ENCODE measurements at places on chromosomes 16 and 17. TPM values are rescaled to one million over a fixed set of nuclear protein-coding genes. Genes with fewer than 3 reads are reported as not detected.

Gene PERCC1
- total RNA-seq: not detected

GRCh38 chr16:51875834-51876600, 670.9 kb downstream of the TOX3 start:
- no peak overlapping the region for H3K27ac ChIP-seq
- DNase-seq: no peak
- no peaks in the 10 kb centered on the region for H3K27me3 ChIP-seq
- H3K4me3 ChIP-seq: no peak overlapping the region

DNA sequence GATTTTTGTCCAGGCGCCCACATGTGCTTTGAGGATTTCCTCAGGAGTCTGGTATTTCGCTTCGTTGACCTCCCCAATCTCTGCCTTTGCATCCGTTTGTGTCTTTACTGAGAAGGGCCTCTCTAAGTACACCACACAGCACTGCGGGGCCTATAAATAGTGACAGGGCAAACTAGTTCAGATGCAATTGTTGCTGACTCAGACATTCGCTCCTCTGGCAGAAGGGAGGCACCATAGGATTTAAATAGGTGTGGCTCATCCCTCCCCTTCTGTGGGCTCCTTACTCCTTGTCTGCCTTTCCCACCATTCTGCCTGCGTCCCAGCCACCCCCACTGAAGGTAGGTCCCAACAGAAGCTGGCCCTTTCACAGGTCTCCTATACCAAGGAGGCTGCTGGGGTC, 192.3 kb downstream of the SHISA9 start:
- H3K27ac ChIP-seq: no peak overlapping the region
- H3K4me1 ChIP-seq: no peaks in the 10 kb centered on the region
- no peaks in the 10 kb centered on the region for H3K36me3 ChIP-seq
- no peak overlapping the region for H3K4me3 ChIP-seq
- H3K27me3 ChIP-seq: no peaks in the 10 kb centered on the region

Gene KARS1
- total RNA-seq: 220 TPM

Gene RUSF1
- 32.8 TPM for total RNA-seq

Gene KRT9
- total RNA-seq: not detected

Gene TSPOAP1
- total RNA-seq: 66.3 TPM

Gene DNAI2
- total RNA-seq: 0.35 TPM

DNA sequence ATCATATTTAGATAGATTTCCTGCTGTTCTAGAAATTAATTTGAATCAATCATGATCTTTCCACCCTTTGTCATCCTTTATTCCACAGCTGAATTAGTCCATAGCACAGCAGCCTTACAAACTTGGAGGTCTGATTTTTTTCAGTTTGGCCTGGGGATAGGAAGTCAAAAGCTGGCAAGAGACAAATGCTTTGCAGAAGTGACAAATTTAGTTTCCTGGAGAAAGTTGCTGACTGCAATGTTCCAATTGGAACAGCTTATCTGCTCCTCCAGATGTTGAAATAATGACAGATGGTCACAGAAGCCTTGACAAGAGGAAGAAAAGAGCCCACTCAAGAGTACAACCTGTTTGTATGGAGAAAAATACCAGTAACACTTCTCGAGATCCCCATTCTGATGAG, 1276.1 kb upstream of the CDH8 start:
- DNase-seq: no peak
- H3K27ac ChIP-seq: no peak overlapping the region
- H3K27me3 ChIP-seq: no peaks in the 10 kb centered on the region
- H3K36me3 ChIP-seq: no peaks in the 10 kb centered on the region
- H3K4me1 ChIP-seq: no peaks in the 10 kb centered on the region

Gene KRT24
- total RNA-seq: not detected

Gene MILR1
- total RNA-seq: 0.82 TPM

Gene PIRT
- not detected for total RNA-seq

DNA sequence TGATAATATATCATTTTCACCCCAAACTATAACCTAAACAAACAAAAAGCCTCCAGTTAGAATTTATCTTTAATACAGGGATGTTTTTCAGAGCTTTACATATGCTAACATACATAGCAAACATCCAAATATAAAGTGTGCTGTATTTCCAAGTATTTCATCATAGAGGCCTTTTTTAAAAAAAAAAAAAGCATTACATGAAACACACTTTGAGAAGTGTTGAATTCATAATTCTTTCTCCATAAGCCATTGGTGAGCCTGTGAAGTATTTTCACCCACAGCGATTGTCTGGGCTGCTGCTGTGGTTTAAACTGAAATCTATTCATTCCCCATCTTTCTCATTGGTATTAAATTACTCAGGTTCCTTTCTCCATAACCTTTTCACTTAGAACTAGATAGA, 503.4 kb upstream of the CDH8 start:
- H3K36me3 ChIP-seq: no peaks in the 10 kb centered on the region
- no peak for DNase-seq
- H3K27ac ChIP-seq: no peak overlapping the region
- H3K27me3 ChIP-seq: no peaks in the 10 kb centered on the region
- no peak overlapping the region for H3K4me3 ChIP-seq

GRCh38 chr16:57301126-57301817, 16.8 kb upstream of the PLLP start:
- H3K27me3 ChIP-seq: no peaks in the 10 kb centered on the region
- H3K4me3 ChIP-seq: no peak overlapping the region
- peaks cover 24% of the 10 kb centered on the region for H3K4me1 ChIP-seq
- DNase-seq: no peak

DNA sequence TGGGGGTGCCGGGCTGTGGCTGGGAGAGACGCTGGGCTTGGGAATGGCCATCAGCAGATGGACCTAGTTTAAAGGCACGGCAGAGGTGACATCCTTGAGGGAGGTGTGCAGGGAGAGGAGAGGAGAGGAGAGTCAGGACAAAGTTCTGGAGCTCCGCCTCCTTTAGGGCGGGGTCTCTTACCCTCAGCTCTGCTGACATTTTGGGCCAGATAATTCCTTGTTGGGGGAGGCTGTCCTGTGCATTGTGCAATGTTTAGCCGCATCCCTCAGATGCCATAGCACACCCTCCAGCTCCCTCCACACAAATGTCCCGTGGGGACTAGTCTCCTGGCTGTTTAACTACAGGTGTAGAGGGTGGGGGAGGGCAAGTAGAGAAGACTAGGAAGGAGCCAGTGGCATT, 48.3 kb downstream of the ARHGAP23 start:
- H3K4me3 ChIP-seq: no peak overlapping the region
- no peaks in the 10 kb centered on the region for H3K27me3 ChIP-seq
- H3K4me1 ChIP-seq: no peaks in the 10 kb centered on the region
- DNase-seq: no peak
- H3K36me3 ChIP-seq: no peaks in the 10 kb centered on the region

Gene HBZ
- not detected for total RNA-seq
